IPS-NIHi11 (cell line): ENCODE measurements at places on chromosomes 7 and 10.
A peak's percentile ranks its signal among the peaks of the same experiment; 100 is the strongest.

DNA sequence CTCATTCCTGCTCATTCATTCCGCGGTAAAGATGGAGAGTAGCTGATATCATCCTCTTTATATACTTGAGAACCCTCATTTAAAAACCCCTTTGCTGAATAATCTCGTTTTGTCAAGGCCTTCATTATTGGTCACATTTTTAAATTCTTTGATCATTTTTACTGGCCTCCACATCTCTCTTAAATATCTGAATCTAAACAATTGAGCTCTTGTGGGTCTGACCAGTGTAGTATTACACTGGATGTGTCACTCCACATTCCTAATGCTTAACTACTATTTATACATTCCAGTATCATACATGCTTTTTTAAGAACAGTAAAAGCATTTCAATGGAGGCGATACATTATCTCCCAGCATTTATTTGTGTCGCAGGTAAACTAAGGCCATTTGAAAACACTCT is 12.6 kb upstream of the PRPS1L1 start:
- peak; percentile 5 for DNase-seq

GRCh38 chr10:70494536-70494935 is 16.0 kb downstream of the PALD1 start:
- DNase-seq = peak; percentile 5

DNA sequence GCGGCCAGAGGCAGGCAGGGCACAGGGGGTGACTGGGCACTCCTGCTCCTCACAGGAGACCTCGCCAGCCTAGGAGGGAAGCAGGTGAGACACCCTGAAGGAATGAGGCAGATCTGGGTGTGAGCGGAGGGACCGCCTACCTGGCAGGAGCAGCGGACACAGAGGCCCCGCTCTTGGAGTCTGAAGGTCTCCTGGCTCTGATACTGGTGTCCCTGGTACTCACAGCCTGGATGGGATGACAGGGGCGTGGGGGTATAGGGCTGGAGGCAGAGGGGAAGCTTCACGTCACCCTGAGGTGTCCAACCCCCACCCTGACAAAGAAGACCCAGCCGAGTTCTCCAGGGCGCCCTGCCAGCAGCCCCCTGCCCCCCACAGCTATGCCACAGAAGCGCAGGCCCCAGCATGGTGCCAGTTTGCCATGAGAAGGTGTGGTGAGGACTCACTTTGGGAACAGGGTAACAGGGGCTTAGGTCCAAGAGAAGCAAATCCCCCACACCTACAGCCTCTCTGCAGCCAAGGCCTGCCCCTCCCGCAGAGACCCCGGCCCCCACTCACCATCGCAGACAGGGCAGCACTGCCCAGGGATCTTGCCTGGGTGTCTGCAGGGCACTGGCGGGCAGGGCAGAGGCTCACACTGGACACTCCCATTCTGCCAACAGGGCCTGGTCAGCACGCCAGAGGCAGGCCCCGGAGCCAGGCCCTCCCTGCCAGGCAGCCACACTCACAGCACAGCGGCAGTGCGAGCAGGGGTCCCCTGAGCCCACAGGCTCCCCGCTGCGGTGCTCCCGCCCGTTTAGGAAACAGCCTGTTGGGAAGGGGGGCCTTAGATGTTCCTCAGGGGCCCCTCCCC is 17.0 kb downstream of the KCP start:
- no peak for DNase-seq

DNA sequence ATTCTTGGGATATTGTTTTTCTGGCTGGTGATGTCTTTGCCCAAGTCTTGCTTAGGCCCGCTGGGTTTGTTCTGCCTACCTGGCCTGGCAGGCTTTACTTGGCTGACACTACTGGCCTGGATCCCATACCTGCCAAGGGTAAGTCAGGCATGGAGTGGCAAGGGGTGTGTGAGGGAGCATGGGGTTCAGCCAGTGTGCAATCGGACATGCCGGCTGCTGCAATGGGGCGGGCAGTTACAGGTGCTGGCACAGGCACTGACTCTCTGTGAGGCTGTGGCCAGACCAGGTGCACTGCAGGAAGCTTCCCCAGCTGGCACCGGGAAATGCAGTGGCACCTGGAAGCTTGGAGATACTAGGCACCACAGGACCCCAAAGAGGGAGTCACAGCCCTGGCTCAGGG is 168.4 kb downstream of the PON1 start:
- peak; percentile 17 for DNase-seq

DNA sequence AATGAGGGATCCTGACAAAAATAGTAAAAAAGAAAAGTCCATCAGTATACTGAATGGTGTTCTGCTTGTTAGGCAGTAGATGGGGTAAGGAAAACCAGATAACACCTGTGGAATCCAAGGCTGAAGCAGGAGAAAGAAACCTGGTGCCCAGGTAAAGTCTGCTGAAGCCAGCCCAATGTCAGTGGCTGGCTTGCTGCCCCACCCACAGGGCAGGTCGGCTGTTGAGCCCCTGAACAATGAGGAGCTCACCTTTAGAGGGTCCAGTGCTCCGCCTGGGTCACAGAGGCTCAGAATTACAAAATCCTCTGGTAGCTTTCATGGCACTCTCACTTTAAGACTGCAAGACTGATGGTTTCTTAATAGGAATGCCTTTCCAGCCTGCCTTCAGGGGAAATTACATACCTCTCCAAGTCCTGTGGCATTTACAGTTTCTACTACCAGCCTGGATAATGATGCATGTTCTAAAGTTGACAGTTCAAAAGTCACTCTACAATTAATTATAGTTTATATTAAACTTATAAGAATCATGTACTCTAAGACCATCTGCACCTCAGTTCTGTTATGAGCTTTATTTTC is 23.8 kb downstream of the DHX32 start:
- DNase-seq = no peak

DNA sequence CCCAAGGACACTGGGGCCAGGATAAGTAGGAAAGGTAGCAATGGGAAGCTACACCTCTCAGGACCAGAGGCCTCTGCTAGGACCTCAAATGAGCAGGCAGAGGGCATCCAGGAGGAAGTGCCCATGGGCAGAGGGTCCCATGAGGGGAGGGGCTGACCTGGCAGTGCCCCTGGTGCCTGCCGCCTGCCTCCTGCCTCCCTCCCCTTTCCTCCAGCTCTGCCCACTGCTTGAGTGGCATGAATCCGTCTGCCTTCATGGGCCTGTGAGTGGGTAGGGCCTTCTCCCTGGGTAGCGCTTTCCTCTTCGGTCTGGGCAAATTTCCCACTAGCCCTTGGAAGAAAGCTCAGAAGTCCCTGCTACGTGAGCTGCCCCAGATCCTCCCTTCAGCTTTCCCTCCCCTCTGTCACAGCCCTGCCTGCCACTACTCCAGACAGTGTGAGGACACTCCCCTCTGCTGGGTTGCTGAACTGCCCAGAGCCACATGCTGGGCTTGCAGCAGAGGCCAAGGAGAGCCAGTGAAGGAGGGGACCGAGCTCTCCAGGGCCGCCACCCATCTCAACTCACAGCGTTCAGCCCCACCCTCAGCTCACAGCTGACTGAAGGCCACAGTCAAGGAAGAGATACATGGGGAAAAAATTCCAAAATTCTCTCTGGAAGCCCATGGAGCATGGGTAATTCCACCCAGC is 141.4 kb downstream of the ARHGAP22 start:
- peak; percentile 58 for DNase-seq

DNA sequence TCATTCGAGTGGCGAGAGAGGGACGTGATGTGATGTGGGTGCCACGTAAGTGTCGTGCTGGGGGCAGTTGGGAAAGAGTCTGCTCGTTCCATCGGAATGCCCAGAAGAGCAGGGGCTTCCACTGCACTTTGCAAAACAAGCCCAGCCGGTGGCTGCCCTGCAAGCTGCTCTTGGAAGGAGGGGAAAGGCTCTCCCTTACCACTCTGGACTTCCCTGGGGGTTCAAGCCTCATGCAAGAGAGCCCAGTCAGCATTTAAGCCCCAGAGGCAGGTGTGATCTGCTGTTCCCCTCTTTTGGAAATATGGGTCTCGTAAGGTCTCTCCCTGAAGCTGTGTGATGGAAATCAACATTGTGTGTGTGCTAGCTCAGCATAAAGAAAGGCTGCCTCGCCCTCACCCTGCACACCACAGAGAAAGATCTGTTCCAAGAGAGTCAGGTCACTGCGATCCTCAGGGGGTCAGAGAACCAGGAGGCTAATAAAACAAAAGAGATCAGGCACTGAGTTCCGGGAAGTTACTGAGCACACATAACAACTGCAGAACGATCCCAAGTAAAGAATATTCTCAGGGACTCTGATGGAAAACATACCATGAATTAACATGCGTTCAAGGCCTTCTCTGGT is 212.5 kb downstream of the ADAM12 start:
- DNase-seq = no peak

DNA sequence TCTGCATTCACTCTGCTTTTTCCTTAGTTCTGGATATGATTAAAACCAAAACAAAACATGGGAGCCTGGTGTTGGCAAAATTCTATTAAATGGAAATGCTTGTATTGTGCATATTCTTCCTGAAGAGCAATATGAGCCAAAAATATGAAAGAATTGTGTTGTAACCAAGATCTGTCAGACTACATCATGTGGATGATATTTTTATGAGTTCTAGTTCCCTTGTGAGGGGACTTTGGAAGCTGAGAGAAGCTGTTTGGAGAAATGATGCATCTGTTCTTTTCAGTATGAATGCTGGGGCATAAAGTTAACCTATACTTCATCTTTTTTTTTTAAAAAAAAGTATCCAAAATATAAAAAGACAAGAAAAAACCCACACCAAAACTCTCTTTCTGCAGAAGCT is 782.7 kb downstream of the ANKRD7 start:
- DNase-seq = no peak

DNA sequence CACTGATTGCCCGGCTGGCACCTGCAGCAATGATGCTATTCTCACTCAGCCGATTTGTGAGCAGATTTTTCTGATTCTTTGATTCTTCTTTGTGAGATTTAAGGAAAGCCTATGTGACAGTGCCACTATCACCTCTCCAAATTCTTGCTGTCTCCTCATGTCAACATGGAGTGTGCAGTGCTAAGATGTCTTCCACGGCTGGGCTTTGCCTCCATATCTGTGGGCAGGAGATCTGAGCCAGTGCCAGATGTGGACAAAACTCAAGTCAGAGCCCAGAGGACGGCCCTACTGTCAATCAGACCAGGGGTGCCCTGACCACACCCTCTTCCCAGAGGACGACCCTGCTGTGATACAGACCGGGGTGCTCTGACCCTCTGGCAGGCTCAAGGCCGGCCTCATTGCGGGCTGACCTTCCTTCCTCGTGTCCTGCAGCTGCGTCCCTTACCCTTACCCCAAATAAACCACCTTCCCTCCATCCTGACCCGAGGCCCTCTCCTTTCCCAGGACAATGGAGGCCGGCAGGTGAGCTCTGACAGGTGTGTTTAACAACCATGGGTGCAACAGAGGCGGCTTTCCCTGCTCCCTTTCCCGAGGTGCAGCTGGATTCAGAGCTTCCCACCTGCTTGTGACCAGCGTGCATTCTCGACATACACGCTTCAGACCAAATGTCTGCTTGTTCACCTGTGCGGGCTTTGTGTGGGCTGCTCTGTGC is 221.4 kb downstream of the ADARB2 start:
- DNase-seq = no peak

GRCh38 chr7:92763636-92764423 is 72.5 kb downstream of the CDK6 start:
- DNase-seq = peak; percentile 76

GRCh38 chr7:68770649-68771048 is 827.6 kb upstream of the AUTS2 start:
- no peak for DNase-seq

DNA sequence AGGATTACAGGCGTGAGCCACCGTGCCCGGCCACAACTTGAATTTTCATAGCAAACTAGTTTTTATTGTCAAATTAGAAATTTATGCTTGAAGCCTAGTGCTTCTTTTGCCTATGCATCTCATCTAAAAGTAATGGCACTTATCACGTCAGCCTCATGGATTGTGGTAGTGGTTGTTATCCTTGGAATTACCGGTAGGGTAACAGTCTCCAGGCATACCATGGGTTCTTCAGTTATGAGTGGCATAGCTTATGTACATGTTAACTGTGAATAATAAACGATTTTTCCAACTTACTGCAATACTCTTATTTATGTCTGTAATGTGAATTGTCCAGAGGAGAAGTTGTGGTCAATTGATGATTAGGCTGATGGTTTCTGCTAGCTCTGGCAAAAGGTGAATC is 63.1 kb downstream of the BMPR1A start:
- DNase-seq = no peak

DNA sequence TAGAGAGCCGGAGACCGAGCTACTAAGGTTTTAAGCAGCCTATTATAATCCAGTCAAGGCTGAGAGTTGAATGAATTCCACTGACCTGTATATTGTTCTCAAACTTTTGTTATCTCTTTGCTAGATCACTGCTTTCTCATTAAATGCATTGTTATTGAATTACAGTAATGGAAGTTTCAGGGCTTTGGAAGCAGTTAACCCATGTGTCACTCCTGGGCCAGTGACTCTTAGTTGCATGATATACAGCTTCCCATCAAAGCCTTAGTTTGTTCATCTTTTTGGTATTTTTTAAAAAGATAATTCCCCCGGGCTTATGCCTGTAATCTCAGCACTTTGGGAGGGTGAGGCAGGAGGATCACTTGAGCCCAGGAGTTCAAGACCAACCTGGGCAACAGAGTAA is 55.4 kb upstream of the KIAA1217 start:
- no peak for DNase-seq

- no peak for DNase-seq
Observed at GRCh38 chr7:48868916-48869315, 55.4 kb upstream of the CDC14C start.

GRCh38 chr10:625333-625696 is 64.2 kb downstream of the DIP2C start:
- DNase-seq = no peak

DNA sequence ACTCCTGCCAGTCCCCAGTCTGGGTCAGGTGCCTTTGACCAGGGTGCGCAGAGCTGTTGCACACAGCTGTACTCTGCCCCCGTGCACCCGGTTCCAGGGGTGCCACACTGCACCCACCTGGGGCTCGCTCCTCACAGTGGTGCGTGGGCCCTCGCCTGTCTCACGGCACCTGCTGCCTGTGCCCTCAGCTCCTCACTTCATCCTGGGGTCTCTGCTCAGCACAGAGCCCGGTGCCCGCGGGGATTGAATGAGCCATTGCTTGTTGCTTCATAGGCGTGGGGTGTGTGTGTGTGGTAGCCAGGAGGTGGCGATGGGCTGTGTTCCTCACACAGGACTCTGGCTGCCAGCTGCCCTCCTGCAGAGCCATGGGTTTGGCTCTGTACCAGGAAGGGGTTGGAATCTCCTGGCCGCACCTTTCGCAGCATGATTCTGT is 18.5 kb downstream of the EIF3B start:
- DNase-seq = peak; percentile 55

- peak; percentile 48 for DNase-seq
Observed at GRCh38 chr7:151599401-151600227, 79.9 kb upstream of the RHEB start.

- DNase-seq = peak; percentile 44
Observed at GRCh38 chr10:33939892-33940291, 605.4 kb upstream of the NRP1 start.

- DNase-seq = no peak
Observed at GRCh38 chr7:44666566-44666965, 60.1 kb downstream of the OGDH start.

GRCh38 chr7:135253851-135254771 is 20.5 kb downstream of the STRA8 start:
- no peak for DNase-seq
